SJSA1 (cell line): ENCODE measurements at places on chromosomes 11 and 22. TPM values are rescaled to one million over a fixed set of nuclear protein-coding genes. Genes with fewer than 3 reads are reported as not detected.

Gene ASCC2
- 47.0 and 51.9 TPM in 2 replicates for total RNA-seq

DNA sequence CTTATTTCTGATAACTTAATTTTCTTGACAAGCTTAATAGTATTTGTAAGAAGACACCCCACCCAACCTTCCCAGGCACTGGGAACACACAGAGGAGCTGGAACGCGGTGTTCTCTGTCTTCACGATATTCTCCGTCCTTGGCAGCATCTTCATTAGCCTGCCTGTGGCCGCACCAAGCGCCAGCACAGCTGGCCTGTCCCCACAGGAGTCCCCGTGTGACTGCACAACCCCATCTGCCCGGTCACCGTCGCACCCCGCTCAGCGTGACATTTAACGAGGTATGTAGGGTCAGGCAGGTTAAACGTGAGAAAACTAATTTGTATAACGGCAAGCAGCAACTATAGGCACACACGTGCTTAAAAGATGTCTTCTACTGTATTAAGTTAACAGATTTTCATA lies 293.3 kb downstream of the BRD1 start:
- no peaks in the 10 kb centered on the region for H3K27me3 ChIP-seq
- H3K4me1 ChIP-seq, result no peaks in the 10 kb centered on the region
- H3K36me3 ChIP-seq, result no peaks in the 10 kb centered on the region
- no peak for DNase-seq
- H3K4me3 ChIP-seq, result no peak overlapping the region
- no peak overlapping the region for H3K27ac ChIP-seq

- no peak within 1 kb of the TSS for H3K4me3 ChIP-seq
- no peak within 1 kb of the TSS for H3K27ac ChIP-seq
- DNase-seq, result no peak
- H3K36me3 ChIP-seq, result no peaks in the 10 kb centered on the region
Measured at GRCh38 chr11:47448566-47449427, at the start of gene RAPSN. TSS of gene RAPSN (minus strand) at chr11:47449136. CDS start at chr11:47448964, 172 bp downstream.

Gene TTC28
- total RNA-seq, result 9.7 and 14.9 TPM in 2 replicates

Gene MMP10
- total RNA-seq, result 0.63 TPM in 1 of 2 replicates, not detected in the other

- peaks cover 10% of the 10 kb centered on the region for H3K27me3 ChIP-seq
- H3K36me3 ChIP-seq, result no peaks in the 10 kb centered on the region
- no peak for DNase-seq
- no peak overlapping the region for H3K27ac ChIP-seq
- H3K4me1 ChIP-seq, result no peaks in the 10 kb centered on the region
Measured at GRCh38 chr11:3604167-3604566, 37.6 kb downstream of the ART5 start.

DNA sequence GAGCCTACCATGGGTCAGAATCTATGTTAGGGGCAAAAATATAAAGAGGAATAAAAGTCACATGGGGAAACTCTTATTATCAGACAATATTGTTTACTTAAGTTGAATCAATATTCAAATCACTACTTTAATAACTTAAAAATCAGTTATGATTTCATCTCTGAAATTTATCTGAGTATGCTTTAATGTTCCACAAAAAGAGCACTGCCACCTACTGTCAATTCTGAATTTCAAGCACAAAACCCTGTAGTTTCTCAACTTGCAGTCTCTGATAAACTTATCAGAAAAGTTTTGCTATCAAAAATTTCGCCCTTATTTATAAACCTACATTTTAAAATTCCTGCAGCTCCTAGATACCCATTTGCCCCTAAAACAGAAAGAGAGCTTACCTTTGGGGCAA lies 47.3 kb downstream of the RDX start:
- DNase-seq, result no peak
- H3K4me1 ChIP-seq, result no peaks in the 10 kb centered on the region; the same call in 1 of the 2 replicates
- H3K36me3 ChIP-seq, result peaks cover 50% of the 10 kb centered on the region
- no peak overlapping the region for H3K27ac ChIP-seq

DNA sequence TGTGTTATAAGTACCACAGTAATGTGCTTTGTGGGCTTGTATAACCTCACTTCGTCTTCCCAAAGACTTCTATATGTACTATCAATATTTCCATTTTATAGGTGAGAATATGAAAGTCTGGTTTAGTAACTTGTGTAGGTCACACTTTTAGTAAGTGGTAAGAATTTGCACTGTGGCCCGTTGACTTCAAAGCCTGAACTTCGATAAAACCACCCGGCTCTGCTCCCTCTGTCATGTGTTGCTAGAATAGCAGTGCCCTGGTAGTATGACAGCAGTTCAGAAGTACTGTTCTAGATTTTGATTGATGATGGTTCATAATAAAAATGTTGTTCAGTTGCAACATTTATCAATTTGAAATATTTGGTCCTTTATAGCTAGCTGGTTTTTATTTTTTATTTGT lies 110.2 kb upstream of the SORL1-AS1 start:
- no peaks in the 10 kb centered on the region for H3K27me3 ChIP-seq
- H3K36me3 ChIP-seq, result no peaks in the 10 kb centered on the region
- DNase-seq, result no peak
- H3K27ac ChIP-seq, result no peak overlapping the region
- no peaks in the 10 kb centered on the region for H3K4me1 ChIP-seq

DNA sequence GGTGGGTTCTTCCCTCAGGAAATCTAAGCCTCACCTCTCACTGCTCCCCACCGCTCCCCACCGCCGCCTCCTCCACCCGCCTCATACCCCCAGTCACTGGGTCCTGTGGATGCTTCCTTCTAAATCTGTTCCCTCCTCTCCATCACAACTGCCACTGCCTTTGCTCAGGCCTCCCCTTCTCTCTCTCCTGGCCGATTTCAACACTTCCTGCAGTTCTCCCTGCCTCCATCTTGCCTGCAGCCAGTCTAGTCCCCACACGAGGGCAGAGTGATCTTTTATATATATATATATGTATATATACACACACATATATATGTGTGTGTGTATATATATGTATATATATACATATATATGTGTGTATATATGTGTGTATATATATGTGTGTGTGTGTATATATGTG lies 27.8 kb downstream of the CREB3L1 start:
- no peak overlapping the region for H3K4me3 ChIP-seq
- H3K27ac ChIP-seq, result no peak overlapping the region
- no peak for DNase-seq
- H3K27me3 ChIP-seq, result no peaks in the 10 kb centered on the region
- H3K36me3 ChIP-seq, result peaks cover 82% of the 10 kb centered on the region

DNA sequence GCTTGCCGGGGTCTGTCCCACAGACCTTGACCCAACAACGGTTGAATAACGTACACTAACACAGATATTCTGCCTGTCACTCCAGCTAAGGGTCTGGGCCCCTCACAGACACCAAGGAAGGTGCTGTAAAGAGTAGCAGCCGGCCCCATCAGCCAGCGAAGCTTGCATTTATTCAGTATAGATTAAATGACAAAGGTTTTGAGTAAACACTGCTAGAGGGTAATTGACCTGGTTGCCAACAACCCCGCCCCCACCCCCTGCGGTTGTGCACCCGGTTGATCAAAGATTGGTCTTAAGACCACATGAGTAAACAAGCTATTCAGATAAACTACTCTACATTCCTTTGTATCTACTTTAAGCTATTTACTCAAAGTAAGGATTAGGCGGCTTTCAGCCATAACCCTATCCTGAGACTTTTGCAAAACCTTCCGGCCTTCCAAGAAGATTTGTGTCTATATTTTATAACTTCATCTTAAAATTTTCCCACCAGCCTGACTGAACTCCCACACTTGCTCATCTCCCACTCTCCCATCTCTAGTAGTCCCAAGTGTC lies 4.8 kb upstream of the CKAP5 start:
- no peaks in the 10 kb centered on the region; the same call in 1 of the 2 replicates for H3K27me3 ChIP-seq
- peaks cover 2% of the 10 kb centered on the region for H3K36me3 ChIP-seq
- H3K27ac ChIP-seq, result no peak overlapping the region
- DNase-seq, result no peak
- peaks cover 10% of the 10 kb centered on the region; the same call in 1 of the 2 replicates for H3K4me1 ChIP-seq

GRCh38 chr11:41866525-41866924 lies 407.1 kb upstream of the LRRC4C start:
- no peak overlapping the region for H3K4me3 ChIP-seq
- no peaks in the 10 kb centered on the region for H3K27me3 ChIP-seq
- no peaks in the 10 kb centered on the region for H3K36me3 ChIP-seq
- H3K4me1 ChIP-seq, result no peaks in the 10 kb centered on the region
- H3K27ac ChIP-seq, result no peak overlapping the region

Gene RBFOX2
- total RNA-seq, result 92.3 and 144 TPM in 2 replicates

- no peak overlapping the region for H3K4me3 ChIP-seq
- H3K27me3 ChIP-seq, result no peaks in the 10 kb centered on the region
- no peak overlapping the region for H3K27ac ChIP-seq
- DNase-seq, result no peak
Measured at GRCh38 chr22:29937940-29938693, 55.1 kb downstream of the MTMR3 start.

- H3K27ac ChIP-seq, result peak overlapping the region; percentile 88
- no peaks in the 10 kb centered on the region for H3K27me3 ChIP-seq
- H3K36me3 ChIP-seq, result peaks cover 57% of the 10 kb centered on the region
- DNase-seq, result peak; percentile 82
- H3K4me3 ChIP-seq, result no peak overlapping the region
Measured at GRCh38 chr22:37497062-37497599, 10.9 kb upstream of the MFNG start.

DNA sequence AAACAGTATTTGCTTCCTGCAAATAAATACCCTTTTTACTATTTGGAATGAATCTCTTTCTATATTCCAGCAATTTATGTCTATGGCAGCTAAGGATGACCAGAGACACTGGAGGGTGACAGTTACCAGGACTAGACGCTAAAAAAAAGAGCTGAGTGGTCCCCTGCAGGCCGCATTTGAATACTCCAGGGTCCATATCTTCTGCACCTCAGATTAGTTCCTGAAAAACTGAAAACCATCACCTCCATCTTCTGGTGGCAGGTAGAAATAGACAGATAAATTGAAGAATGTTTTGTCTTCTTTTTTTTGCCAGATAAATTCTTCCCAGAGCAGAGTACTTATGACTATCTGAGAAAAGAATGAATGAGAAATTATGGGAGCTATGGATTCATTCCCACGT lies 145.6 kb downstream of the CSNK2A3 start:
- no peaks in the 10 kb centered on the region; the same call in 1 of the 2 replicates for H3K27me3 ChIP-seq
- H3K27ac ChIP-seq, result no peak overlapping the region
- no peaks in the 10 kb centered on the region for H3K4me1 ChIP-seq
- no peak for DNase-seq

DNA sequence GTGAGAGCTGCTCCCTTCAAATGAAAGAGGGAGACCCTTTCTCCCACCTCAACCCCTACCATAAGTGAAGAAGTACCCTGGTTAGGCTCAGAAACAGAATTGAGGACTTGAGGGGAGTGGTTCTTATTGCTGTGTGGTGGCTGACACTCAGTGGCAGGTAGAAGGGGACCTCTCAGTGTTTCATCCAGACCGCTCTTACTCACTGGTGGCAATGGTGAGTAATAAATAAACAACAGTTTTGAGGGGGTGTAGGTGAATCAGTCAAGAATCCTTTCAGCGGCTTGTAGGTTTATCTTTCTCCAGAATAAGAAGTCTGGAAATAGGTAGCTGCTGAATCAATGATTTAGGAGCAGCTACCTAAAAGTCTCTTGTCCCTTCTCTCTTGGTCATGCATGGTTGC lies 403.4 kb upstream of the B3GAT1 start:
- no peaks in the 10 kb centered on the region for H3K27me3 ChIP-seq
- H3K36me3 ChIP-seq, result no peaks in the 10 kb centered on the region
- no peak overlapping the region for H3K27ac ChIP-seq
- DNase-seq, result no peak

DNA sequence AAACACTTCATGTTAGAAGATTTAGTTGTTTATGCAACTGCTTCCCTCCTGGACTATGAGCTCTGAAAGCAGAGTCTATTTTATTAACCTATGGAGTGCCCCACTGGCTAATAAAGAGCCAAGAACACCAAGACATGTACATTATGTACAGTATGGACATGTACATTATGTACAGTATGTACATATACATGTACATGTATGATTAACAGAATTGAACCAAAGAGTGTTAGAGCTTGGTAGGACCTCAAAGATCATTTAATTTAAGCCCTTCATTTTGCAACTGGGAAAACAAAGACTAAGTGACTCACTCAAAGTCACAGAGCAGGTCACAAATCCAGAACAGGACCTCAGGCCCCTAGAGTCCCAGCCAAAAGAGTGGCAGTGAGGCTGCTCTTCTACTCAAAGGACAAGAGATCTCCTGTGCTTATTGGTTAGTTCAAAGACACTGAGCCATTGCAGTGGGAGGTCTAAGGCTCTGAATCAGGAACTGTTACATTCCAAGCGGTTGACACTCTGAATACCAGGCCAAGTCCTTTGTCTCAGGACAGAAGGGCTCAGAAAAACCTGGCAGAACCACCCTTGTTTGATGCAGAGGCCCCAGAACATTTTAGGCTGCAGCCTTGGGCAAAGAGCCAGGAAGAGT lies 103.8 kb downstream of the FAM168A start:
- H3K36me3 ChIP-seq, result no peaks in the 10 kb centered on the region
- H3K4me3 ChIP-seq, result no peak overlapping the region
- peak; percentile 88 for DNase-seq
- H3K27ac ChIP-seq, result peak overlapping the region; percentile 87
